CMK (cell line): ENCODE measurements at places on chromosomes 13 and 19.

DNA sequence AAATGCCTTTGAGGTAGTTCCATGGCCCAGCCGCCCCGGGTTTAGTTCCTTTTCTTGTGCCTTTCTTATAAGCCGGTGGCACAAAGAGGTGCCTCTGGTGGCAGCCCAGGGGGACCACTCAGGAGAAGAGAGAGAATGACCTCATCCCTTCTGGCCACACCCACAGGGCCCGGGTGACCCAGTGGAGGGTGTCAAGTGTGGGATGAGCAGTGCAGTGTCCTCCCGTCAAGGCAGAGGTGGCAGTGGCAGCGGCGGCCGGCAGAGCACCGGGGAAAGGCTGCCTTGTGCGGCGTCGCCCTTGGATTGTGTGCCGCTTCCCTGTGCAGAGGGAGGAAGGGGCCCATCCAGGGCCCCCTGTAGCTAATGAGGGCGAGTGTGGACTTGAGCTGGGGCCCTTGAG is 47.9 kb downstream of the KDM4B start:
- no peak for DNase-seq

DNA sequence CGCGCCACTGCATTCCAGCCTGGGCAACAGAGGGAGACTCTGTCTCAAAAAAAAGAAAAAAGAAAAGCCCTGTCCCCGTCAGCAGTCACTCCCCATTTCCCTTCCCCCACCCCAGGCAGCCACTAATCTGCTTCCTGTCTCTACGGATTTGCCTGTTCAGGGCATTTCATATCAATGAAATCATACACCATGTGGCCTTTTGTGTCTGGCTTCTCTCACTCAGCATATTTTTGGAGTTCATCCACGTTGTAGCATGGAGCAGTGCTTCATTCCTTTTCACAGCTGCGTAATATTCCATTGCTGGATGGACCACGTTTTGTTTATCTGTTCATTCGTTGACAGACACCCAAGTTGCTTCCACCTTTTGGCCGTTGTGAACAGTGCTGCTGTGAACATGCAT is 36.1 kb upstream of the KLF2 start:
- DNase-seq = no peak

- DNase-seq = no peak
These were observed 32.7 kb upstream of the FLT1 start for GRCh38 chr13:28527629-28528028.

DNA sequence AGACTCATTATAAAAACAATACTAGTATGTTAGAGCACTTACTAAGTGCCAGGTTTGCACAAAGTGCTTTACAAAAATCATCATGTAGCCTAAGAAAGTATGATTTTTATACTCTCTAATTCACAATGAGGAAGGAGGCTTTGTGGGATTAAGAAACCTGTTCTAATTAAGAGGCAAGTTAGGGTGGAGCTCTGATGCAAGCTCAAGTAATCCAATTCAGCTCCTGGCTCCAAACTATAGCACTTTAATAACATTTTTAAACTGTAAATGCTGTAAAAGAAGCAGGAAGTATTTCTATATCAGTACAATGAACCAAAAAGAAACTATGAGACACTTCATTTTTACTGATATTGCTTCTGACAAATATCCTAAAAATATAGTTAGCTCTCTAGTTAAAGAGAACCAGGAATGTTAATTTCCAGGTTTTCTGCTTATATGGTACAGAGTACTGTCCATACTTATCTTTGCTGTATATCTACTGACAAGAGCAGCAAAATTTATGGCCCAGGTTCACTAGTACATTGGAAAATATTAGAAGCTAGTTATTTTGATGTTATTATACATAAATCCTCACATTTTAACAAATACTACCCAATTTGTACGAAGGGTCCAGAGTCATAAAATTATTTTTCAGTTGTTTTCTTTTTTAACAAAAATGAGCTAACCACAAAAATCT is 482.0 kb downstream of the DIAPH3 start:
- no peak for DNase-seq

DNA sequence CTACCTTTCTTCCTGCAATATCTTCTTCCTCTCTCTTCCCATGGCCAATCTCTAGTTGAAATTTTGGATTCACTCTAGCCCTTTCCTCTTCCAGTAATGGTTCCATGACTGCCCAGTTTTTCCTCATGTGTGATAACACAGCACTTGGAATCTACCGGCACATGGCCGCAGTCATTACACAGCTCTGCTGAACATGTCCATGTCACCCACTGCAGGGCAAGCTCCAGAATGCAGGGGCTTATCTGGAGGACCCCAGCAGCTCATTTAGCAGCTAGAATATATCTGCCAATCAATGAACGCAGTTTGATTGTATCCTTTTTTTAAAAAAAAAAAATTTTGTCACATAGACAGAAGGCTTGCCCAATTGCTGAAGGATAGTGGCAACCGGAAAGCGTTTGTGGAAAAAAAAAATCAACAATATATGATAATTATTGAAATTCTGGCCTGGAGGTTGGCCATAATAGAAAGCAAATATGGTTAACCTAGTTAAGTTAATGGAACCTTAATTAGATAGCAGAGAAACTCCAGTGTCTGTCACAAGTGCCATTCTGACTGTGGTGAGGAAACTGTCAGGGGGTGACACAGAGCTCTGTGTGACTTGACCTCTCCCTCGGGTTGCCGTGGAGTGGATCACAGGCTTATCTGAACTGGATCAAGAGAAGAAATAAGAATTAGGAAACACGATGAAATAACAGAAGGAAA is 426.7 kb downstream of the LIG4 start:
- no peak for DNase-seq

- no peak for DNase-seq
These were observed 55.1 kb upstream of the CLDN10 start for GRCh38 chr13:95497381-95497807.

GRCh38 chr19:41261474-41262190 is 2.5 kb upstream of the HNRNPUL1 start:
- no peak for DNase-seq

DNA sequence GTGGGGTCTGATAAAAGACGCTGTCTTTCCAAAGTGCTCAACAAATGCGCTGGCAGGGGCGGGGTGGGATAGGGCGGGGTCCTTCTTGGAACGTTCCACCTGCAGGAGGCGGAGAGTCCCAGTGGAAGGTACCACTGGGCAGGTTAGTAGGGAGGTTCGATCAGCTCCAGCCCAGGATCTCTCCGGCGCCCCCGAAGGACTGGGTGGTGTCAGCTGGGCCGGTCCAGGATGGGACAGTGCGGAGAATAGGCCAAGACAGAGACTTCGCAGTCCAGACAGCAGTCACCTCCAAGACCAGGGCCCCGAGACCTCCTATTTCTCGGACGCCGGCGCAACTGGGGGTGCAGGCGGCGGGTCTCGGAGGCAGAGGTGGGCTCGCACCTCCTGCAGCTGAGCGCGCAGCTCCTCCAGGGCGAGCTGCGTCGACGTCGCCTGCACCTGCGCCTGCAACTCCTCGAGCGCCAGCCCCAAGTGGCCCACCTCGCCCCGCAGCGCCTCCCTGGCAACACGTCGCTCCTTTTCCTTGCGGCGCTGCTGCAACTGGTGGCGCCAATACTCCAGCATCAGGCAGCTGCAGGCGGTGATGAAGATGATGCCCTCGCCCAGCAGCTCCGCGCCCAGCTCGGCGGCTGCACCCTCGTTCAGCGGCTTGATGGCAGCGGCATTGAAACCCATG is 21.6 kb downstream of the VASP start:
- DNase-seq = no peak

- DNase-seq = peak; percentile 73
These were observed 37.4 kb downstream of the SCGB2B2 start for GRCh38 chr19:34639491-34640085.

DNA sequence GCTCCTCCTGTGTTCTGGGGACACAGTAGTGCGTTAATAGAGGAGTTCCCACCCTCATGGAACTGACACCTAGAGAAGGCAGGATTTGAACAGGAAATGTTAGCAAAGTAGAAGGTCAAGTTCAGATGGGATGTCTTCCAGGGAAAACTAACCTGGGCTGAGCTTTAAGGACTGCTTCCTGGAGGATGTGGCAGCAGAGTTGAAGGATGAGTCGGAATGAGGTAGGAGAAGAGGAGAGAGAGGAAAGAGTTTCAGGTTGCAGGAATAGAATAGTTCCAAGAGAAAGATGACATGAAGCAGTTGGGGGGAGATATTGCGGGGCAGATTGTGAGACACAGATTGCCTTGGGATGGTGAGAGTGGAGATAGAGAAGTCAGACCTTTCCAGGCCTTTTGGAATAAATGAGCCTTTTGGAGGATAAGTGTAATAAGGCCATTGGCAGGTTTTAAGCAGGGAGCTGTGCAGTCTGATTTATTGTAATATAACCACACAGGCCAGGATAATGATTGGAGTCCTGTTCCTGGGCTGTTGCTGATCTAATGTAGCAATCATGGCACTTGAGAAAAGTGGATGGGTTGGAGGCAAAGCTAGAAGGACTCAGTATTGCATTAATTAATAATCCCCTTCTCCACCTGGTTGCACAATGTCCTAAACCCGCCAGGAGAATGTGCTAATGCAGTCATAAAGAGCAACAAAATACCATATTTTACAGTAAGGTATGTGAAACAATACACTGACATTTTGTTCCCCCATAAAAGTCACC is 205.4 kb downstream of the SHISA2 start:
- no peak for DNase-seq
